NCI-H345 (cell line): ENCODE measurements at places on chromosomes 3 and 15.

DNA sequence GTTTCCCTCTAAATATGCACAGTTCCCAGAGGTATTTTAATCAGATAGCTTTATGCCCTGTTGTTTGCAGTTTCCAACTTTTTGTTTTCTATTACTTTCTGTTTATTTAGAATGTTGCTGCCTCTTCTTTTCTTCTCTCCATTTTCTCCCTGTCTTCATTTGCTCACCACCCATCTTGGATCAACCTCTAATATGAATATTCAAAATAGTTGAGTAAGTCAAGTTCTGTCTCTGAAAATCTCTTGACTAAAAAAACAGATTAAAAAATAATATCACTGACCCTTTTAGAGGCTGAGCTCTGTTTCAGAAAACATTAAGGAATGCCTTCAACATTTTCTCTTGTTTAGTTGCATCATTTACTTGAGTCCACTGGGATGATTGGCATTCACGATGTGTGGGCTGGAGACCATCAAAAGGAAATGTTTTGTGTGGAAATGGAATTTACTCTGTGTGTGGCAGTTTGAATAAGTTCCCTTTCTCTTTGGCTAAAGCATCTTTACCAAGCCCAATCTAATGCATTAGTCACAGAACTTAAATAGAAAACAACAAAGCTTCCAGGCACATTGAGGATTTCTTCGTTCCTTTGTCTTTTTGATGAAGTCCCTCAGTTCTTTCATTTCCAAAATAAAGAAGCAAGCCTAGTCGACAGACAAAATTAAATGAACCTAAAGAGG, 633.9 kb upstream of the TGFBR2 start:
- DNase-seq, result no peak

GRCh38 chr3:58175187-58175436, 35.7 kb downstream of the DNASE1L3 start:
- no peak for DNase-seq

- DNase-seq, result no peak
These were observed 776.9 kb upstream of the ARPP21 start for GRCh38 chr3:34862456-34862855.

DNA sequence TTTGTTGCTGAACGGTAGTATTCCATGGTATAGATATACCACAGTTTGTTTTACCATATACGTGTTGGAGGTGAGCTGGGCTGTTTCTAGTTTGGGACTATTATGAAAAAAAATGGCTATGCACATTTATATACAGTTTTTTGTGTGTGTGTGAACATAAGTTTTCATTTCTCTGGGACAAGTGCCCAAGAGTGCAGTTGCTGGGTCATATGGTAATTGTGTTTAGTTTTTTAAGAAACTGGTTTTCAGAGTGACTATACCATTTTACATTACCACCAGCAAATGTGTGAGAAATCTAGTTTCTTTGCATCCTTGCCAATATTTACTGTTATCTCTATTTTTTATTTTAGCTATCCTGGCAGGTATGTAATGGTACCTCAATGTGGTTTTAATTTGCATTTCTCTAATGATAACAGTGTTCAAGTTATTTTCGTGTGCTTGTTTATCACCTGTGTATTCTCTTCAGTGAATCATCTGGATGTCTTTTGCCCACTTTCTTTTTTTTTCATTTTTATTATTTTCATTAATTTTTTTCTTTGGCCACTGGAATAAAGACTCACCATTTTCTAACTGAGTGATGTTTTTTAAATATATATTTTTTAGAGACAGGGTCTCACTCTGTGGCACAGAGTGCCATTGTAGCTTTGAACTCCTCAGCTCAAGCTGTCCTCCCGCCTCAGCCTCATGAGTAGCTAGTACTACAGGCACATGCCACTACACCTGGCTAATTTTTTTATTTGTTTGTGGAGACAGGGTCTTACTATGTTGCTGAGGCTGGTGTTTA, 75.3 kb downstream of the ZNF609 start:
- no peak for DNase-seq

- no peak for DNase-seq
These were observed 215.5 kb downstream of the PDZRN3 start for GRCh38 chr3:73409138-73409763.

DNA sequence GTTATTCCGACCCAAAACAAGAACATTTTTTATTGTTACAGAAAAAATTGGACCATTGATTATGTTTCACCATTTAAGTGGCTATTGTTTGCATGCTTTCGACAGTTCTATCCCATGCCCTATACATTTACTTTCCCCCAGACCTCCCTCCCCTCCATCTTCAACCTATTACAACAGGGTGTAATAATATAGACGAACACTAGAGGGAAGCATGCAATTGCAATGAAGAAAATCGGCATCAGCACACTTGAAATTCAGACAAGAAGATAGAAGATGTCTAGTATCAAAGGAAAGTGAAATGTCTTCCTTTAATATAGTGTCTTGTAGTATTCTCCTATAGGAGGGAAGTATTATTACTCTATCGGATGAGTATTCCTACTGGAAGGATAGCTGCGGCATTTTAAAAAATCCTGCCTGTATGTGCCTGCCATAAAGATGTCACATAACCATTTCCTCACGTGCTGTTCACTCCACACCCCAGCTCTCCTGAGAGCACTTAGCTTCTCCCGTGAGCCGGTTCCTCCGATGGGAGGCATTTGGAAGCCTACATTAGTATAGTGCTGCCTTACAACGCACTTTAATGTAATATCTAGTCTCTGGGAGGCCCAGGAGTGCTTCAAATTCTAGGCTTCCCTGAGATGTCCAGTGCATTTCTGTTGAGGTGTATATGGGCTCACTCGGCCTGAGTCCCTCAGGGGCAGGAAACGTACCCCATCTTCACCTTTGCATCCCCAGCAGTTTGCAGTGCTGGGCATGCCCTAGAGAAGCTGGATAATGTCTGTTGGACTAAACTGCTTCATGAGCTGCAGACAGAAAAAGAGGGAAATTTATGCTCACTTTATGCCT, 17.8 kb upstream of the ERICH6 start:
- DNase-seq, result peak; percentile 55

DNA sequence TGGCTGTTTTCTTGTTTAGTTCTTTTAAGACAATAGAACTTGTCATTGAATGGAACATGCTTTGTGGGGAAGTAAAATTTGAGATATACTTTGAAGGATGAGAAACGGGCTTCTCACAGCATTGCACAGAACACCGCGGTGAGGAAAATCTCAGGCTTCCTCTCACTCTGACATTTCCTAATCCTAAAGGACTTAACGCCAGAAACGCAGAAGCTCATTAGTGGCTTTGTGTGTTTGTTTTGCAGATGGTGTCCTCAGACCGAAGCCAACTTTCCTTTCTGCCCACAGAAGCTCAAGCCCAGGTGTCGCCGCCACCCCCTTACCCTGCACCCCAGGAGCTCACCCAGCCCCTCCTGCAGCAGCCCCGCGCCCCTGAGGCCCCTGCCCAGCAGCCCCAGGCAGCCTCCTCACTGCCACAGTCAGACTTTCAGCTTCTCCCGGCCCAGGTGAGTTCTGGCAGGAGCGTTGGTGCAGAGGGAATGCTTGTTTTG, 78.9 kb upstream of the BLM start:
- DNase-seq, result no peak

DNA sequence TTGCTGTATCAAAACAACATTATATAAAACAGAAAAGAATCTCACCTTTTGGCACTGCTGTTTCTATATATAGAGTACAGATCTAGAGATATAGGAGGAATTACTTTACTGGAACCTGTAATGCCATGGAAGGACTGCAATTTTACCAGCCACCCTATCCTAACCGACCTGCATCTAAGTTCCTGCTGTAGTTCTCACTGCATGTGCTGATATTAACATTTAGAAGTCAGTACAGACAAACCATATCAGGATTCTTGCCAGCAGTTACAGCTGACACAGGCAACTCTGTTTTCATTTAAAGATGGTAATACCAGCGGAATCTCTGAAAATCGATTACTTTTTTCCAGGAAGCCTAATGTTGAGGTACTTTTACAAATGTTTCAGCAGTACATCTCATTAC, 73.4 kb upstream of the MYO5C start:
- no peak for DNase-seq

- no peak for DNase-seq
These were observed 21.2 kb upstream of the TMEM115 start for GRCh38 chr3:50380405-50381085.

DNA sequence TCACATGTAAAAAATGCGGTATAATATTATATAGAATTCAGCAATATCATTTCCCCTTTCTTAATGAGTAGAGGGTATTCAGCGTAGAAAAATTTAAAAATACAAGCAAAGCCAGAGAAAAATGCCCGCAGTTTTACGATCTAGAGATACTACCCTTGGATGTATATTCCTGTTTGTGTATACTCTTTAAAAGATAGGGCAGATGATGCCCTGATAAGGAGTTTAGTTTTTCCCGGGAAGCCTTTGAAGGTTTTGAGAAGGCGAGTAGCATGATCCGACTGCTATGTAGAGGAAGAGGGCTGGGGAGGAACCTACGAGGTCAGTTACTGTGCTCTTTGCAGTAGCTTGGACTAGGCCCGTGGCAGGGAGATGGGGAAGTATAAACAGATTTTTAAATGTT, 1.2 kb downstream of the YEATS2 start:
- DNase-seq, result no peak

DNA sequence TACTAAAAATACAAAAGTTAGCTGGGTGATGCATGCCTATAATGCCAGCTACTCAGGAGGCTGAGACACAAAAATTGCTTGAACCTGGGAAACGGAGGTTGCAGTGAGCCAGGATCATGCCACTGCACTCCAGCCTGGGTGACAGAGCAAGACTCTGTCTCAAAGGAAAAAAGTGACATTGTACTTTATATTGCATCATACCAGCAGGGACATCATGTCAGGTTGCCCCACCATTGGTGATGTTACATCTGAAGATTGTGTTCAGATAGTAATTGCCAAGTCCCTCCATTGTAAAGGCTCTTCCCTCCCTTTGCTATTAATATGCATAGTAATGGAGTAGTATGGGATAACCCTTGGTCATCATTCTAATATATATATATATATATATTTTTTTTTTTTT, 44.8 kb downstream of the FOXL2 start:
- DNase-seq, result no peak

- no peak for DNase-seq
These were observed 61.4 kb downstream of the GADL1 start for GRCh38 chr3:30832961-30833575.

DNA sequence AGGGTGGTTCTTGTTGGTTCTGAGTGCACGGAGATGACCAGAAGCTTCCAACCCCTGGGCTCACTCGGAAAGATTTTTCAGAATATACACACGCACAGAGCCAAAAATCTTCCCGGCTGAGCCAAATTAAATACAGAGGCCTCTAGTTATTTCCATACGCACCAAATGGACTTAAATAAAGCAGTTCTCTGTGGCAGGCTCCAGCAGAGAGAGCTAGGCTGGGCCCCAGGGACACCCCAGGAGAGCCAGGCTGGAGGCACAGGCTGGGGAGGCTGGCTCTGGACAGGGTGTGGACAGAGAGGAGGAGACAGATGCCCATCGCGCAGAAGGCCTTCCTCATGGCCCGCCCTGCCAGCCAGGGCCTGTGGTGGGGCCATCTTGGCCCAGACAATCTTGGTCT, 115.9 kb downstream of the IQSEC1 start:
- DNase-seq, result no peak

DNA sequence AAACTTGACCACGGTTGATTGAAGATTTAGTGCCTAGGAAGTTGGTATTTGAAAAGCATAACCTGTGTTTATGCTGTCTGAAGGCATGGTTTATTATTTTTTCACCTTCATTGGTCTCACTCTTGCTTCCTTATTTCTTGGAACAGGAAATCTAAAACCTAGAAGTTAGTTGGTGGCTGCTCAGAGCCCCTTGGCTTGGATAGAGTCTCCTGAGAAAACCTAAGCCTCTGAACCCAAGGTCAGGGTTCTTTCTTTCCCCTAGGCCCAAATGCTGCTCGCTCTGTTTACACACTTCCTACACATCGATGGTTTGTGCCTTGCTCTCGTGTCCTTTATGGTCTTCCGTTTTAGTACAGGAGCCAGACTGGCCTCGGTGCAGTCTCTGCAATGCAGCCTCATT, 82.2 kb downstream of the TRAK1 start:
- no peak for DNase-seq

- DNase-seq, result no peak
These were observed 10.5 kb upstream of the EIF4A2 start for GRCh38 chr3:186772701-186773417.

DNA sequence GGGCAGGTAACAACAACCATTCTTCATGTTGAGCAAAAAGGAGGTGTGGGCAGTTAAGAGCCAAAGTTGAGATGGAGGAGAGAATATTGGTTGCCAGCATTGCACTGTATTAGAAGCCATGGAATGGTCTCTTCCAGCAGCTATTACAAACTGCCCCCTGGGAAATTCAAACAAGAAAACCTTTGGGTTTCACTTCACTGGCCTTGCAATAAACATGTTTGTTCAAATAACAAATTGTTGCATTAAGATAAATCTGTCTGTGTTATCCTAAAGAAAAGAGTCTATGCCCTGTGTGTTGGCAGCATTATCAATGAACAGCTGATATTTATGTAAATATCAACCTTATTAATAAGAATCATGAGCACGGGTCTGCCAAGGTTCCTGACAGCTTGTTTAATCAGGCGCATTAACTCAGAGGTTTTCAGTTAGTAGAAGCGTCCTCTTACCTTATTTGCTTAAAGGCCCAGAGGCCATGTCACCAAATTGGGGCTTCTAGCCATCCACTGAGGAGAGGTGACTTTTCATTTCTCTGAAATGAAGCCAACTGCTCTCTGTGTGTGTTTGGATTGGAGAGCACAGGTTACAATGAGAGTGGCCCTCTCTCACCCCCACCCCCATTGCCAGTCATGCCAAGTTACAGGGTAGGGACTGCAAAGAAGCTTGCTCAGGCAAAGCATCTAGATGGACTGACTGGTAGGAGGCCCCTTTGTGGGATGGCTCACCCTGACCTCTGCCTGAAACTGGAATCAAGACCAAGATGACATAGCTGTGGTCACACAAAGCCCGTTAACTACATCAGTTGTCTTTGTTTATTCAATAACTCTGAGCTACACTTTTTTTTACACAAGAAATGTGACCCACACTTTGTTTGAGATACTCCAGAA, 10.5 kb downstream of the FILIP1L start:
- no peak for DNase-seq

DNA sequence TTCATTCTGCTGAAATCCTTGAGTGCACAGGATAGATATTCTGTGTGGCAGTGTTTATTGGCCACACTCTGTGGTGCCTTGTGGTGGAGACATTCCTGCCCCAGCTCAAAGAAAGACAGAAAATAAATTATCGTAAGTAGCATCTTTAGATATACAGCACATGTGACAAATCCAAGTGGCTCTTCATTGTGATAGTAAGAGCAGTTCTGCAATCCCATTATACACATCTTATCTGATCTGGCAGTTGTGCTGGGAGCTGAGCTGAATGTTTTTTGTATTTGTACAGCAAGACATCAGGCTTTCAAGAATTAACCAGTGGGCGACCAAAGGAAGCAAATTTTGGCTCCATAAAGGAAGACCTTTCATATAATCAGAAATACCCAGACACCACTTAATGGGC, 235.3 kb upstream of the MRPL3 start:
- DNase-seq, result no peak

DNA sequence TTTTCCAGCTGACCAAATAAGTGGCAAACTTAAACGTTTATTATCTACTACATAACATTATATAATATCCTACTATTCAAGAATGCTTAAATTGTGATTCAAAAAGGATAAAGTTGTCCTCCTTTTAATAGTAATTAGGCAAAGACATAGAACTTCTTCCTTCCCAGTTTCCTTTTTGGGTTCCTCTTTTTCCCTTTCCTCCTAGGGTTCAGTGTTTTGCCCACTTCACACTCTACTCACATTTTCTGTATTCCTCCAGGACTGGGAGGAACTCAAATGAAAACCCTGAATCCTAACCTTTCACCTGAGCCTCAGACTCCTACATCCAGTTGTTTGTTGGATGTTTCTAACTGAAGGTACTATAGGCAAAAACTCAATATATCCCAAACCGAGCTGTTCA, 132.5 kb downstream of the PEAK1 start:
- DNase-seq, result no peak

GRCh38 chr3:128232376-128233178, 79.3 kb downstream of the EEFSEC start:
- DNase-seq, result no peak
